ENCODE measurements at places on chromosomes 4 and X.

- DNase-seq, result no peak
Observed at GRCh38 chrX:103439161-103439560, 62.8 kb downstream of the BEX3 start.

DNA sequence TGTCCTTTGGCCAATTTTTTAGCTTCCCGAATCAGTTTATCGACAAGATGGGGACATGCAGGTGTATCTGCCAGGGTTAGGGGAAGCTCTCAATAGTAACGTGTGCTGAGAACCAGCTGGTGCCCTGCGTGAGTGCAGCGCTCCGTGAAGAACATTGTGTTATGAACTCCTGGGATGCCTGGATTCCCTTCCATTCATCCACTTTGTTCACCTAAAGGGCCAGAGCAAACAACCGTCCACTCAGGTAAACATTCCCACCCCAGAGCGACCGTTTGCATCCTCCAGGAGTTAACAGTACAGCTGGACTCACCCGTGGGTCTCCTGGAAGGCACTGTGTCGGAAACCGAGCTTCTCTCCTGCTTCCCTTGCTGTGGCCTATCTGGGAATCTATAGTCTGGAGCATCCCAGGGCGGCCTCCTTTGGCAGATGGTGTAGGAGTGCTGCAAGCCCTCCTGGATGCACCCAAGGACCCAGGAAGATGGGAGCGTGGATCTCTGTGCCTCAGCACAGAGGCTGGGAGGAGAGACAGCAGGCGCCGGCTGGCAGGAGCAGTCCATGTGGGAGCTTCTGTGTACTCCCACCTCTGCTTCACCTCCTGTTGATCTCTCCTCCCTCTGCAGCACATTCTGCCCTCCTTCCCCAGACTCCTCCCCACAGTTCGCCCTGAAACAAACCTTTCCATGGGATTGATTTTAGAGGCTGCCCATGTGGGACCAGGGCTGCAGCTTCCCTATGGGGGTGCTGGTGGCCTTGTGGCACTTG is 62.7 kb downstream of the SHROOM2 start:
- no peak for DNase-seq

GRCh38 chr4:7299010-7299907 is 106.9 kb downstream of the SORCS2 start:
- DNase-seq, result no peak

GRCh38 chrX:7435822-7436221 is 287.9 kb upstream of the PUDP start:
- DNase-seq, result no peak

DNA sequence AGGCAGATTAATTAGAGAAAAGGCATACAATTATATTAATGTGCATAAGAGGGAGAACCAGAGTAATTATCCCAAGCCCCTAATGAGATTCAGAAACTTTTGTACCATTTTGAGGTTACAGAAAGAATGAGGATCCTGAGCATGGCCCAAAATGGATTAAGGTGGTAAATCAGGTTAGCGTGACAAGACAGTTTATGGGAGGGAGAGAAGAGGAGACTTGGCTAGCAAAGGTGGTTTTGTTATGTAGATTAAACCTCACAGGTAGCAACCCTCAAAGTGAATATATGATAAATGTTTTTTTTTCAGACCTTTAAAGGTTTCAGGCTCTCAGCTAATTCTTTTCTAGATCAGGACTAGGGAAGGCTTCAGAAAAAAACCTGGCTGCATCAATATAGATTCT is 781.8 kb downstream of the FAM133A start:
- no peak for DNase-seq
